ENCODE measurements at places on chromosomes 2 and 18.

- DNase-seq: no peak
These were observed 33.3 kb downstream of the LONRF2 start for GRCh38 chr2:100289020-100289419.

DNA sequence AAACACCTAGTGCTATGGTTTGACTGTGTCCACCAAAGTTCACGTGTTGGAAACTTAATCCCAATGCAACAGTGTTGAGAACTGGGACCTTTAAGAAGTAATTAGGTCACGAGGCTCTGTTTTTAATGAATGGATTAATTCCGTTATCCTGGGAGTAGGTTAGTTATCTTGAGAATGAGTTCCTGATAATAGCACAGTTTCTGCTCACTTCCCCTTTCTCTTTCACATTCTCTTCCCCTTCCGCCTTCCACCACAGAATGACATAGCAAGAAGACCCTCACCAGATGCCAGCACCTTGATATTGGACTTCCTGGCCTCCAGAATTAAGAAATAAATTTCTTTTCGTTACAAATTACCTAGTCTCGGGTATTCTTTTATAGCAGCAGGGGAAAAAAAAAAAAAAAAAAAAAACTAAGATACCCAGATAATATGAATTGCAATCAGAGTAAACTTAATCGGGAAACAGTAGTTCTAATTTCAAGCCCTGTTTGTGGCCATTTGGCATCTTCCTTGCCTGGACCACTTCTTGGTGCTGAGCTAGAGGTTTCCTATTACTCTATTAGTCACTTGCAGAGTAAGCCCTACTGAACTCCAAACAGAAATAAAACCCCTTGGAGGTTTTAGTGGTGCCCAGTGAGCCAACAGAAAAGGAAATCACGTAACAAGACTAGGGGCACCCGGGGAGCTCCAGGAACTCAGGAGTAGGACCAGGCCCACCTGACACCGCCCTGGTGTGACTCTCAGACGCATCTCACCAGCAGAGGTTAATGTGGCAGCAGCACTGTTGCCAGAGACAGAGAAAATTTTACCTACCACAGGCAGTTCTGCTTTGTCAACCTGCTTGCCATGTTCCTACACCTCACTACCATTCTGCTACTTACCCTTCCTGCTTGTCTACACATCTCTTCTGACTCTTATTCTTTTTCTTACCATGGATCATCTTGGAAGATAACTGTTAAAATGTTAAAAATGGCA is 147.6 kb upstream of the CAB39 start:
- DNase-seq: no peak

- DNase-seq: no peak
These were observed 126.2 kb upstream of the DTNA start for GRCh38 chr18:34583895-34584294.

- no peak for DNase-seq
These were observed 23.2 kb downstream of the LAMA3 start for GRCh38 chr18:23712445-23712844.
